Colonic mucosa (tissue), 4 donors: ENCODE measurements at places on chromosomes 11 and 22.
A peak's percentile ranks its signal among the peaks of the same experiment; 100 is the strongest.

- no peak for DNase-seq
Observed at GRCh38 chr11:13135385-13136271, 126.5 kb downstream of the RASSF10 start.

DNA sequence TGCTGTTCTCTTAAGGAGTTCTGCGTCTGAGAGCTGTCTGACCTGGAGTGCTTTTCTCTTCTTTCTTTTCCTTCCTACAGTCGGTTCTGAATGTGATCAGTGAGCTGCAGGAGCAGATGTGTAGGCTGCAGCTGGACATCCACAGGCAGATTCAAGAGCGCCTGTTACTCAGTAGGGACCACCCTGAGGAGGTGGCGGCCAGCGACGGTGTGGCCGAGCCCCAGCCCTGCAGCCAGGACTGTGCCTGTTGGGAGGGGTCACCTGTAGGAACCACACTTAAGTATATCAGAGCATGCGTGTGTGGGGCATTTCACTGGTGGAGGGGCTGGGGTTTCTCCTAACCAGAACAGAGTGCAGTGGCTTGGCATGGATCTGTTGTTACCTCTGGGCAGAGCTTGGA lies 56.3 kb downstream of the CYB5R2 start:
- no peak for DNase-seq

DNA sequence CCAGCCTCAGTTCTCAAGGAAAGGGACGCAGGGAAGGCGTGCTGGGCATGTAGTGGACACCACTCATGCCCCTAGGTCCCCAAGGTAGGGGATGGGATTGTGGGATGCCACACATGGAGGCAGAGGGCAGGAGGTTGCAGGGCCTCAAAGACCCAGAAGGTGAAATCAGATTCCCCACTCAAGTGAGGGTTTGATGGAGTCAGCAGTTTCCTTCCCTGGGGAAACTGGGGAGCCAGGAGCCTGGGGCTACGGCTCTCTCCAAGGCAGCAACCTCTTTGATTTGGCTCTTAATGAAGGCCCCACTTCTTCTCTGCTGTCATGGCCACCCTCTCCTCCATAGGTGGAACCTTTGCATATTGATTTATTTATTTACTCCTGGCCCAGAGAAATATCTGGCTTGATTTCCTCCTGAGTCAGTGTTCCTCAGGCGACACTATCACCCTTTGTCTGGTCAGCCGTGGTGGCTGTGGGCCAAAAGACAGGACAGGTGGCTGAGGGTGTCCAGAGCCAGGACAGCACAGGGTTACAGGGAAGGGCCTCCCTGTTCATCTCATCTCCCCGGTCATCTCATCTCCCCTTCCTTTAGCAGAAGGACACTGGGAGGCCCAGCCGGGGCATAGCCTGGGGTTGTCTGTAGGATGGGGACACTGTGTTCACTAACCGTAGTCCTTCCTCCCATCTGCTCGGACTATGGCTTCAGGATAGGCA lies 9.6 kb downstream of the GNAZ start:
- no peak for DNase-seq

- peak; percentile 87 for DNase-seq
Observed at GRCh38 chr11:118634431-118635236, 27.2 kb downstream of the PHLDB1 start.

DNA sequence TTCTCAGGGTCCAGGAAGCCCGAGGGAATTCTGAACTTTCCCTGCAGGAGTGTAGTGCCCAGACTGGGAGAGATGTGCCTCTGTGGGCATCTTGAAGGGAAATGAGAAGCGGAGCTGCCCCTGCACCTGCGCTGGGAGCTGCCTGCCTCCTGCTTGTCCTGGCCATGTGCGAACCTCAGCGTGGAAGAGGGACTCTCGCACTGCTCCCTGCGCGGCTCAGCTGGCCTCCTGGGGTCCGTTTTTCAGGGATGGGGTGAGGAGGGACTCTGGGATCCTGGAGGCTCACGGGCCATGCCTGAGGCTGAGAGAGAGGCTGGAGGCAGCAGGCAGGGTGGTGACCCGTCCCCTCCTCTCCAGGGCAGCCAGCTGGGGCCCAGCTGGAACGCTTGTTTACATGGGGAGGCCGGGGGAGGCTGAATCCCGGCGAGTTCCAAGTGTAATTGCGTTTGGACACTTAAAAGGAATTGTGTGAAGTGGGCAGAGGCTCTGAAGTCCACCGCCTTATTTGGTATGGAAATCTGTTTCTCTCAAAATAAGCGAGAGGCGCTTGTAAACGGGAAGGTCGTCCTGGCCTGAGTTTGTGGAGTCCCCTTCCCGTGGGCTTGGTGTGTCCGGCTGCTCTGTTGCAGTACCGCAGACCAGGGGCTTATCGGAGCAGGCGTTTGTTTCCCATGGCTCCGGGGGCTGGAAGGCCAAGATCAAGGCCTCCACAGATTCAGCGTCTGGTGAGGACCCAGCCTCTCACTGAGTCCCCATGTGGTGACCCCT lies 1.2 kb upstream of the MRGPRF start:
- peak; percentile 49 for DNase-seq

- no peak for DNase-seq
Observed at GRCh38 chr11:67645521-67646461, 4.7 kb downstream of the ACY3 start.

DNA sequence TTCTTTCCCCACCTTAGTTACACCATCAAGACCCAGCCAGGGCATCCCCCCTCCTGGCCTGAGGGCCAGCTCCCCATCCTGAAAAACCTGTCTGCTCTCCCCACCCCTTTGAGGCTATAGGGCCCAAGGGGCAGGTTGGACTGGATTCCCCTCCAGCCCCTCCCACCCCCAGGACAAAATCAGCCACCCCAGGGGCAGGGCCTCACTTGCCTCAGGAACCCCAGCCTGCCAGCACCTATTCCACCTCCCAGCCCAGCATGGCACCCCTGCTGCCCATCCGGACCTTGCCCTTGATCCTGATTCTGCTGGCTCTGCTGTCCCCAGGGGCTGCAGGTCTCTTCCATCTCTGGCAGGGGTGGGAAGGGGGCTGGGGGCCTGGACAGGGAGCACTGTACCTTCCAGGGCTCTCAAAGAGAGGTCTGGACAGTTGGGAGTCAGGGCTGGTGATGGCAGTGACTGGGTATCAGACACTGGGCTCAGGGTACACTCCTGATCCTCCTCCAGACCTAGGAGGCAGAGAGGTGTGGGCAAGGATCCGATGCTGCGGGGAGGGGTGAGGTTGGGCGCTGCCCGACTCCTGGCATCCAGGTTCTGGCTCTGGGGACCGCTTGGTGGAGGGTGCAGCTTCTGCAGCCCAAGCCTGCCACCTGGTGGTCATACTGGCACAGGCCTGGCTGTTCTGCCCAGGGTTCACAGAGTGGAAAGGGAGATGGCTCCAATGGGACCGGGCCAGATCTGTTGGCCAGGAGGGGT lies at the start of gene UPK2:
Gene UPK2 (plus strand): TSS at position 205 of the 753 bp plus-strand sequence. CDS start 53 bp downstream, at position 258.
- peak; percentile 90 for DNase-seq

- DNase-seq = no peak
Observed at GRCh38 chr11:113904379-113905101, at the start of gene HTR3B. HTR3B (plus strand) TSS chr11:113904796; CDS start chr11:113904934, 138 bp downstream.

- DNase-seq = peak; percentile 71
Observed at GRCh38 chr22:49992921-49993648, 19.5 kb downstream of the IL17REL start.

GRCh38 chr11:2899080-2899783 lies 13.7 kb upstream of the CDKN1C start:
- no peak for DNase-seq

DNA sequence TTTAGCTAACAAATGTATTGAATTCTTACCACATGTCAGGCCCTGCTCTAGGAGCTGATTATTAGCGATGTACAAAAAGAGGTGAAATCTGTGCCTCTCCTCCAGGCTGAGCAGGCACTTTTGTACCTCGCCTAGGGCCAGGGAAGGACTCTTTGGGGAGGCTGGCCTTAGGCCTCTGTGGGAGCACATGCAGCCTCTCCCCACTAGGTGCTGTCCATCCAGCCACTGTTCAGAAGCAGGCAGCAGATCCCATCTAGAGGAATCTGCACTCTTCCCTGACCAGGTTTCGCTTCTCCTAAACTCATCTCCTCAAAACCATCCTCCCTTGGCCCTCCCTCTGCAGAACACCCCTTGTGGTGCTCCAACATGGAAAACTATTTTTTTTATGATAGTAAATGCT lies 51.9 kb upstream of the WT1 start:
- DNase-seq = no peak

GRCh38 chr11:73047773-73048371 lies 94.2 kb downstream of the FCHSD2 start:
- no peak for DNase-seq

DNA sequence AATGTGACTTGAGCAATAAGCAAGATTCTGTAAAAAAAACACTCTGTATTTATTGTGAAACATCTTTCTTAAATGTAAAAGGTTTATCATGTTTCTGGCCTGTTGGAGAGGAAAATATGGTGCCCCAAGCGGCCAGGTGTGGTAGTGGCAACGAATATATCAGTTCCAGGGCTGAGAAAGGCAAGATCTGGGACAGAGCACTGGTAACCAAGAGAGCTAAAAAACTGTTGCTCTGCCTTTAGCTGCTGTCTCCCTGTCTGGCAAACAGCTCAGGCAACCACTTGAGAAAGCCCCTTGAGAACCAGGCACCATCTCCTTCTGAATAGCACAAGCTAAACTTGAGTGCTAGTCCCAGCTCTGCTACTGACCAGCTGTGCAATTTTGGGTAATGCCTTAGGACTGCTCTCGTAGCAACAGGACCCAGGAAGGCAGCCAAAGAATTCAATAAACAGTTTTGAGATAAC lies 129.9 kb downstream of the KCNC1 start:
- peak; percentile 26 for DNase-seq

- DNase-seq = no peak
Observed at GRCh38 chr22:46976143-46976542, 213.7 kb downstream of the TBC1D22A start.

GRCh38 chr11:109769858-109770257 lies 323.3 kb upstream of the ZC3H12C start:
- no peak for DNase-seq

GRCh38 chr11:22656130-22656529 lies 10.3 kb upstream of the GAS2 start:
- no peak for DNase-seq

DNA sequence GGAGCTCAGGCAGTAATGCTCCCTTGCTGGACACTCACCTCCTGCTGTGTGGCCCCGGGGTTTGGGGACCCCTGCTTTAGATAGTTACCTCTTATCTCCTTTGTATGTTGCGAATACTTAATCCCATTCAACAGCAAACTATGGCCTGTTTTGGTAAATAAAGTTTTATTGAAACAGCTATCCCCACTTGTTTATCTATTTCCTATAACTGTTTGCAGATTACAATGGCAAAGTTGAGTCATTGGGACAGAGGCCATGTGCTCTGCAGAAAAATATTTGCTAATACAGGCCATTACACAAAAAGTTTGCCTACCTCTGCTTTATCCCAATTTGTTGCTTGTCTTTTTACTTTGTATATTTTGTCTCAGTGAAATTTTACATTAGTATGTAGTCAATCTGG lies 68.4 kb downstream of the CACNA1I start:
- no peak for DNase-seq

DNA sequence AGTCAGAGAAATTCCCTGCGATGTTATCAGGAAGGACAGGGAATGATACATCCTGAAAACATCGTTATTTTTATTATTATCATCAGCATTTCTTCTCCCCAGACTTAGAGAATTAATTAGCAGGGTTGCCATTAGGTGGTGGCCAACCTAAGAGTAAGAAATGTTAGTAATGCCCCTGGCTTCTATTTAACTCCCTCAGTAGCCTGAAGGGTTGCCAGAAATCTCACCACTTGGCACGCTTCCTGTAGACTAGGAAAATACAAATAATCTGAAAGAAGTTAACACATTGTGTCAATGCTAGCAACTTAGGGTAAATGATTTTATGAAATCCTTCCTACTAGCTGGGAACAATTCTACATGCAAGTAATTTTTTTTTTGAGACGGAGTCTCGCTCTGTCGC lies 45.5 kb downstream of the ENDOD1 start:
- no peak for DNase-seq

DNA sequence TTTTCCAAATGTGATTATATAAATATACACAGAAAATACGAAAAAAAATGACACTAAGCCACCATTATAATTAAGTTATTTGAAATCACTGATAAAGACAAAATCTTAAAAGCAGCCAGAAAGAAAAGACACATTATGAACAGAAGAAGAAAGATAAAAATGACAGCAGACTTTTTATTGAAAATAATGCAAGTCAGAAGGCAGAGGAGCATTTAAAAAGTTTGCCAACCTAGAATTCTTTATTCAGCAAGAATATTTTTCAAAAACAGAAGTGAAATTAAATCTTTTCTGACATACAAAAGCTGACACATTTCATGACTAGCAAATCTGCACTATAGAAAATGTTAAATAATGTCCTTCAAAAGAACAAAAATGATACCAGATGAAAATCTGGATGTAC lies 77.8 kb downstream of the CD82 start:
- no peak for DNase-seq

DNA sequence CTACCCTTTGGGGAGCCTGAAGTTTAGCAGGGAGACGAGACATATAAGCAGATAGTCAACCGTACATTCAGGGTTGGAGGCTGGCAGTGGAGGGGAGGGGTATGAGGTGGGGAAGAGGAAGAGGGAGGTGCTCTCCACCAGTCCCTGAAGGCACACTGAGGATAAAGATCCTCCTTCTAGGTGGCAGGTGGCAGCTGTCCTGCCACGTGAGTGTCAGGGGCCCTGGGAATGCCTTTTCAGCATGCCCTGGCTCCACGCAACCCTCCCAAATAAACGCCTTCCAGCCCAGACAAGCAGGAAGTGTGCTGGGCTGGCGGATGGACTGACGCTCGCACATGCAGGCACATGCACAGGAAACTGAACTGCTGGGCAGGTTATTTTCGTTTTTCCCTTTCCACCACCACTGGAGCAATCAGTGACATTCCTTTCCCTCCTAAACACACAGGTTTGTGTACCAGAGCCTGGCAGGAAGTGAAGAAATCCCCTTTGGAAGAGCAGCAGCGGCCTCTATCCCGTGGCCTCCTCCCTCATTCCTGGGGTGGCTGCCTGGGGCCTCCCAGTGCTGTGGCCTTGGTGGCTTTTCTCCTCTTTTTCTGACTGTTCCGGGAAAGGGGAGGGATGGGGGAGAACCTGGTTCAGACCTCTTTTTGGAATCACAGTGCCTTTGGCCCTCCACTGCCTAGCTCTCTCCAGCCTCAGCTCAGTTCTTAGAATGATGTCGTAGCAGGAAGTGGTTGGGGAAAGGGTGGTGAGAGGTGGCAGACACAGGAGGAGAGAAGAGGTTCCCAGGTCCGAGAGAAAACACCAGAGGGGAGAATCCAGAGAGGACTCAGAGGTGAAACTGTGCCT lies 157.0 kb upstream of the TIMP3 start:
- peak; percentile 30 for DNase-seq
